ENCODE measurements at places on chromosomes 3 and 15.

GRCh38 chr3:178518660-178519396 is 17.4 kb upstream of the KCNMB2 start:
- DNase-seq, result peak; percentile 35

DNA sequence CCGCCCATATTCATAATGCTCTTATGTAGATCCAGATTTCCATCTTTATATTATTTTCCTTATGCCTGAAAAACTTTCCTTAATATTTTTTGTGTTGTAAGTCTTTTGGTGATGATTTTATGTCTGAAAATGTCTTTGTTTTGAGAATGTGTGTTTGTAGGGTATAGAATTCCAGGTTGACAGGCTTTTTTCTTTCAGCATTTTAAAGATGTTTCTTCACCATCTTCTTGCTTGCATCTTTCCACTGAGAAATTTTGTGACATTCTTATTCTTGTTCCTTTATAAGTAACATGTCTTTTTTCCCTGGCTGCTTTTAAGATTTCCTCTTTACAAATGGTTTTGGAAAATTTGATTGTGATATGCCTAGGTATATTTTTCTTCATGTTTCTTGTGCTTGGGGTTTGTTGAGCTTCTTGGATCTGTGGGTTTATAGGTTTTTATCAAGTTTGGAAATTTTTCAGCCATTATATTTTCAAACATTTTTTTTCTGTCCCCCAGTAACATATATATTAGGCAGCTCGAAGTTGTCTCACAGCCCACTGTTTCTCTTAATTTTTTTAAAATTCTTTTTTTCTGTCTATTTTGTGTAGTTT is 27.1 kb upstream of the SLC22A13 start:
- no peak for DNase-seq

DNA sequence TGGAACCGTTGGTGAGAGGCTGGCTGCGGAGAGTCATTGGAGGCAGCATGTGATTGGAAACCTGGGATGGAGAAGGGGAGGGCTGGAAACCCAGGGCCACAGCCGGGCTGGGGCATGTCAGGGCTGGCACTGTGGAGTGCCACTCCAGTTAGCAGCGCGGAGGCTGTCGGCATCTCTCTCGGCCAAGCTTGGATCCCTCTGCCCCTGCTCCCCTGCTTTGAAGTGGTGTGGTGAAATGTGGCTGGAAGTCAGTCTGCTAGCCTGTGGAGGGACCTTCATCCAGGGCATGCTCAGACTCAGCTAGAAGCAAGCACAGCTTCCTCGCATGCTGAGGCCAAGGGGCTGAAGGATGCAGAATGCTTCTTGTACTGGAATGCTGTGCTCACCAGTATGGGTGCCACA is 13.5 kb downstream of the SLCO3A1 start:
- DNase-seq, result no peak

DNA sequence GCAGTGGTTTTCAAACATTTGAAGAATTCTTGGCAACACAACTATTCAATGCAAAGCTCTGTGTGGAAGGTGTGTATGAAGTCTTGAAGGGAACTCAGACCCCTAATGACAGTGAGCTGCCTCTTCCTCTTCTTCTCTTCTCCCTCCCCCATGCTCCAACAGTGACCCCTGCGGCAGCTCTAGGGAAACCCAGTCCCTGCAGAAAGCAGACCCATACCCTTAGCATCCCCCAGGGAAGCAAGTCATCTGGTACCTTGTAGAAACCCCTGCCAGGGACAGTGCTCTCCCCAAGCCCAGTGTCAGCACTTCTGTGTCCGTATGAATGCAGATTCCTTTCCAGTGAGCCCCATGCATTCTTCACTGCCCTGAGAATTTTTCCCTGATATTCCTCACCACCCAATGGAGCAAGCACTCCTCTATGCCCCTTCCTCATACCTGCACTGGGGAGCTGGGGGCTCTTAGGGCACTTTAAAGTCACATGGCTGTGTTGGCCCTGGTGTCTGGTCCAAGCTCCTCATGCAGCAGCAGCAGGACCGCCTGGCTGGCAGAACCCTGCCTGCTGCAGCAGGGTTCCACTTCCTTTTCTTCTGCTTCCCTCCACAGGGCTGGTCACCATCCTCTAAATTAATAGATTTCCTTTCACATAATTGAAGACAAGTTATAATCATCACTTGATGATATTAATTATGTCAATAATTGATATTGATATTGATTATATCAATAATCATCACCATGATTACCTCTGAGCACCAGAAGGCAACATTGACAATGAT is 442.5 kb downstream of the EPHB1 start:
- DNase-seq, result no peak

GRCh38 chr3:36678216-36679013 is 85.9 kb downstream of the DCLK3 start:
- DNase-seq, result peak; percentile 80

GRCh38 chr3:146732325-146732724 is 127.2 kb upstream of the PLSCR5 start:
- no peak for DNase-seq

GRCh38 chr3:24006-24405 is 172.6 kb upstream of the CHL1 start:
- no peak for DNase-seq

DNA sequence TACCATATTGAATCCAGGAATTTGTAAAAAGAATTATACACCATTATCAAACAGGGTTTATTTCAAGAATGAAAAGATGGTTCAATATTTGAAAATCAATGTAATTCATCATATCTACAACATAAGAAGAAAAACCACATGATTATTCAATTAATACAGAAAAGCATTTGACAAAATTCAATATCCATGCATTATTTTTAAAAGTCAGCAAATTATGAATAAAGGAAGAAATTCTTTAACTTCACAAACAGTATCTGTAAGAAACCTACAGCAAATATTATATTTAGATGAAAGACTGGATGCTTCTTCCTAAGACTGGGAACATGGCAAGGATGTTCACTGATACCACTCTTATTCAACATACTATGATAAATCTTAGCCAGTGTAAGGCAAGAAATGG is 41.3 kb upstream of the TCAIM start:
- no peak for DNase-seq
